ENCODE measurements at places on chromosomes 11 and 22.

- no peak for DNase-seq
Observed at GRCh38 chr11:119612814-119613213, 116.2 kb downstream of the NECTIN1 start.

GRCh38 chr11:113202431-113202830, 112.0 kb upstream of the TTC12 start:
- DNase-seq: no peak

DNA sequence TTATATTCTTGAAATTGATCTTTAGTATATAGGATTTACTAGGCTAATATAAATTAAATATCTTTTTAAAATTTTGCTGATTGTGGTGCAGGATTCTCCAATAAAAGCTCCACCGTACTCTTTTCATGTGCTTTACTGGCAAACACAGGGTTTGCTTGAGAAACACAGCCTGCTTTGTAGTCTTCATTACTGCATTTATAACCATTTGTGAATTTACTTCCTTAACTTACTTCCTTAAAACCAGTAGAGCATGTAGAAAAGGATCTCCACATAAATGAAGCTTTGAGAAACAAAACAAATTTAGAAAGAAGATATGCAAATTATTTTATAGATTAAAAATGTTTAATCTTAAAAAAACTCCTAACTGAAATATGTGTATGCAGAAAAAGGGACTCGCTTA, 28.8 kb downstream of the SWAP70 start:
- DNase-seq: no peak

DNA sequence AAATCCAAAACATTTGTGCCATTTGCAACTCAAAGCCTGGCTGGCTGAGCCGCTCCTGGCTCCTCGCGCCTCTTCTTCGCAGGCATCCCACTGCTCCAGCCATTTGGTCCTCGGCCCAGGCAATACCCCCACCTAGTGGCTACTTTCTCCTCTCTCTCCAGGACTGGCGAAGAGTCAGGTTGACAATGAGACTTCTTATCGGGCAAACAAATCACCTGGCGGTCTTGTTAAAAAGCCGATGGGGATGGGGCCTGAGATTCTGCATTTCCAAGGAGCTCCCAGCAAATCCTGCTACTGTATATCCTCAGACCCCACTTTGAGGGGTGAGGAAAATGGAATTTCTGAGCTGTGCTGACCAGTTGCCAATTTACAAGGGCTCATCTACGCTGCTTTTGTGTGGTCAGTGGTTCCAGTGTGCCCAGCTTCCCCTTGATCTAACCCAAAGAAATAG, 89.0 kb downstream of the ISX start:
- no peak for DNase-seq

- DNase-seq: no peak
Observed at GRCh38 chr22:44648085-44648820, 53.8 kb upstream of the PRR5 start.

GRCh38 chr22:19843107-19843856, 11.4 kb downstream of the GNB1L start:
- DNase-seq: no peak

GRCh38 chr11:86627776-86628455, 44.5 kb downstream of the ME3 start:
- no peak for DNase-seq

GRCh38 chr22:44693756-44694155, 8.2 kb upstream of the PRR5 start:
- no peak for DNase-seq

- no peak for DNase-seq
Observed at GRCh38 chr11:46105134-46105628, 16.1 kb downstream of the PHF21A start.

DNA sequence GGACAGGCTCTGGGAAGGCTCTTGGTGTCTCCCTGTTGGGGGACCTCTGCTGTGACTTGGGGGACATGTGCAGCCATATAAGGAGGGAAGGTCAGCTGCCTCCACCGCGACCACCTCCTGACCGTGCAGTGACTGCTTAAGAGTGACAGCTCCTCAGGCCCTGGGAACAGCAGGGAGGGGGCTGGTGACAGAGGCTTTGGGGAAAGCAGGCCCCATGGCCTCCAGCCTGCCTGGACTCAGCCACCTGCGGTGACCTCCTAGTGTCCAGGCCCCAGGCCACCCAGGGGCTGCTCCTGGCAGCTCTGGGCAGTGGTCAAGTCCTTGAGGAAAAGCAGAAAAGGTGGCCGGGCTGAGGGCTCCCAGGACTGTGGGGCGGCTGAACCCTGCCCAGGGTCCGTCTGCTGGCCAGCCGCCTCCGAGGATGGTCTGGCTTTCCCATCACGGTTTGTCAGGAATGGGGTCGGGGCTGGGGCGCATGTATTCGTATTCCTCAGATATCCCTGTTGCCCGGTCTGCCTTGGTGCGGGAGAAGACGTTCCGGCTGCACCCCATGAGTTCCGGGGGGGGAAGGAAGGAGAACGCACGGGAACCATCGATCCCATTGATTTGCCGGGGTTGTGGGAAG, 96.8 kb downstream of the WNT7B start:
- no peak for DNase-seq

GRCh38 chr11:121688860-121689614, 236.3 kb upstream of the SORL1-AS1 start:
- no peak for DNase-seq

DNA sequence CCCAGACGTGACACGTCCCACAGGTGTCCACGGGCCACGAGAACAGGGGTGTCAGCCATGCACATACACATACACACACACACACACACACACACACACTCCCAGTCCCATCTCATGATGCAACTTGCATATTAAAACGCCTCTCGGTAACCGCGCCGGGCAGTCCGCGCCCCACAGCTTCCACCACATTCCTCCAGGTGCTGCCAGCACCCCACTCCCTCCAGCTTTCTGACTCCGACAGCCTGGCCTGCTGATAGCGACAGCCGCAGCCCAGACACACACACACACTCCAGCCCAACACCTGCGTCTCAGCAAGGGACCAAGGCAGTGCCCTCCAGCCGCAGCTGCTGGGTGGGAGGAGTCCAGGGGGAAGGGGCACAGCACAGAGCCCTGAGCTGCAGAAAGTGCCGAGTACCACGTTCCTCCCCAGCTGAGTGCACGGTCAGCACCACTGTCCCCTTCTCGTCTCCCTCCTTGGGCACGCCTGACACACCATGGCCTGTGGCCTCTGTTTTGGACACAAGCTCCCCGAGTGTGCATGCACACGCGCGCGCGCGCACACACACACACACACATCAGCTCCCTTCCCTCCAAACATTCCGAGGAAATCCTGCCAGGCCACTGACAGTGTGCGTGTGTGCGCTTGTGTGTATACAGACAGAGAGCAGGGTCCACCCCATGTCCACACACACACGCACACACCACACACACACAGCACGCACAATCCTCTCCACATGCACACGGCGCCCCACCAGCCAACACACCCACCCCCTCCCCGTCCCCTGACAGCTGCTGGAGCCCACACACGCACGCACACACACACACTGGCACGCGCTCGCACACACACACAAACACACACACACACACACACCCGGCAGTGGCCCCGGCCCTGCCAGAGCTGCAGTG, 1.2 kb downstream of the ELFN2 start:
- DNase-seq: peak; percentile 35

DNA sequence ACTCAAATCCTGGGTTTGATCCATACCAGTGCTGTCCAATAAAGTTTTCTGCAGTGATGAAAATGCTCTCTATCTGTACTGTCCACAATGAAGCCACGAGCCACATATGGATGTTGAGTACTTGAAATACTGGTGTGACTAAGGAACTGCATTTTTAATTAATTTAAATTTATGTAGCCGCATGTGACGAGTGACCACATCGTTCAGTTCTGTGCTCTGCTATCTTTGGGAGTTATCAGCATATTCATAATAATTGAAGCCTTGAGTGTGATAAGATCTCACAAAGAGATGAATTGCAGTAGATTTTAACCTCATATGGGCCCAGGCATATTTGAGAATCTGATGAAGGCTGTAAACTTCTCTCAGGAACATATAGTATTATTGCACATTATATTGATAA, 40.8 kb downstream of the GRAMD1B start:
- DNase-seq: no peak

GRCh38 chr11:36193290-36193619, 96.0 kb downstream of the COMMD9 start:
- DNase-seq: no peak

DNA sequence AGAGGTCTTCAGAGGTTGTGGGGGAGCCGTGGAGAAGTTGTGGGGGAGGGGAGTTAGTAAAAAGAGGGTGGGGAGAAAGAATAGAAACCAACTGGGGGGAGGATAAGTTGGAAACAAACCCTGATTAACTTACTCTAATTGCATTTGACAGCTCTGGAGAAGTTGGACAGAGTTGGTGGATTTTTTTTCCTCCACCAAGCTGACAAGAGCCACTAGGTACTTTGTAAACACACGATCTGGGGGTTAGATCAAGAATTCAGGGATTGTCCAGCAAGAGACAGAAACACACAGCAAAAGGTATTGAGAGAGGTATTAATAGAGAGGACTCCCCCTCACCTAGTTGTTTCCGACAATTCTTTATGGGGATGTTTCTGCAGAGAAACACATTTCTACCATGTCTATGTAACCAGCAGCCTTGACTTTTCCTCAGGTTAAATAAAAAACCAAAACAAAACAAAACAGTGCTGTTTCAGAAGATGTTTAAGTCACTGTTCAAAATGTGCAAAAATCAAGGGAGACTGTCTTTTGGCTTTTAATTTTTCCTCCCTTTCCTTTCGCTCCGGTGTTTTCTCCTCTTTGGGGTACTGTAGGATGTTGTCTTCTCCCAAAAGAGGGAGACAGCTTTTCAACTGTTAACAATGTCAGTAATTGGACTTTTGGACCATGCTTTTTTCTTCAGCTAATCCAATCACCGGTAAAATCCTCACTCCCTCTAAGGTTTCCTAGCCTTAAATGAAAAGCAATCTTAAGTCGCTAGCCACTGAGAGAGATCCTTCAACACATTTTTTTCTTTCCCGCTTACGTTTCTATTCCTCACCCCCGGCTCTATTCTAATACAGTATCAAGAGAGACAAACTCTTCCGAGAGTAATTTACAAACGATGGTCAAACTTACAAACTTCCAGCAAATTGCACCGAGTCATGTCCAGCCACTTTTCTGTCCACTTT, 708 bp downstream of the MAML2 start:
- no peak for DNase-seq

DNA sequence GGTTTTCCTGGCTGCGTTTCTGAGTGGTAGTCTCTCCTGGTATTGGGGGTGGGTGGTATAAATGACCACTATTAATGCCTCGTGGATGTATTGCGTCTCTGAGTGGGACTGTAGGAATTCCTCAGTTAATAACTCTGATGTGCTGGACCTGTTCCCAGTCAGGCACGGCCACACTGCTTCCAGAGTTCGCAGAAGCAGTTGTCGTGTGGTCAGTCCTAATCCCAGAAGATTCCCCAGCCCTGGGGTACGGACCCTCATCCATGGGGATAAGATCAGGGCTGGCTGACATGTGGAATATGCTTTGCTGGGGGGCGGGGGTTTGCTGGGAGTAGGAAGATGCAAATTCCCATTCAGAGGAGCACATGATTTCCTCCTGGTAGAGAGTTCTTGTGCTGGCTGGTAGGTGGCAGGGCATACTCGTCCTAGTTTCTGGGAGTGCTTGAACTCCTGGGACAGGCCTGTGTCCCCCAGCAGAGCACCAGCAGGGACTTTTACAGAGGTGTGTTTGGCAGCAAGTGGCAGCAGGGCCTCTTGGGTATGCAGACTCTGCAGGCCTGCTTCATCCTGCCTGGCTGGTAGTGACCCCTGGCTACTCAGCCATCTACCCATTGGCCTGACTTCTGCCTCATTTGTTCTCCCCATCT, 157.4 kb downstream of the NAV2 start:
- DNase-seq: no peak

GRCh38 chr22:23673826-23674690, 16.8 kb upstream of the RGL4 start:
- no peak for DNase-seq

DNA sequence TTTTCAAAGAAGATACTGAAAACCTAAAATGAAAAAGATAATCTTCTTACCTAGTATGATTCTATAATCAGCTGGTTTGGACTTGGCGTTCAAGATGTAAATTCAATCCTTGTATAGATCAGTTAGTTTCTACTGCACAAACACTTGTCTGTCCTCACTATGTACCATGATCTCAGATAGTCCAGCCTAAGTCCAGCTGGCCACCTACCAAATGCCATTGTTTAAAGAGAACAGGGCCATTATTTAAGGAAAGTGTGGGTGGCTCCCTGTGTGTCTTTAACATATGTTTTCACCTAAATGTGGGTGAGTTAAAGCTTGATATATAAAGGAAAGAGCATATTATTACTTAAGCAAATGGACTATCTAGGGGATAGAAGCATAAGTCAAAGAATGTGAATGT, 38.6 kb downstream of the BLID start:
- no peak for DNase-seq

DNA sequence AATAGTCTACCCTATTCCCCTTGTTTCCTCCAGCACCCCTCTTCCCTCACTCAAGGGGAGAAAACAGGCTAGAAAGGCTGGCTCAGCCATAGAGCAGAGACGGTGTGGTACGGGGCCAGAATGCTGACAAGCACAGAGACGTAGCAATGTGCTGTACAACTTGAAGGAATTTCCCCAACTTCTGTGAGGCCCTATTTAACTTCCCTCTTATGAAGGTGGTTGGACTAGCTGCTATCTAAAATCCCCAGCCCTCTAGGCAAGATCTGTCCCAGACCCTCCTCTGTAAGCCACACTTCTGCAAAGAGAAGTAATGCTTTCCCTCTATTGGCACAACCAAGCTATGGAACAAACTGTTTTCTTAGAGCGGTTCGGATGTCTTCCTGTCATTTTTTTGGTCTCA, 37.8 kb downstream of the PLEKHA7 start:
- DNase-seq: no peak

DNA sequence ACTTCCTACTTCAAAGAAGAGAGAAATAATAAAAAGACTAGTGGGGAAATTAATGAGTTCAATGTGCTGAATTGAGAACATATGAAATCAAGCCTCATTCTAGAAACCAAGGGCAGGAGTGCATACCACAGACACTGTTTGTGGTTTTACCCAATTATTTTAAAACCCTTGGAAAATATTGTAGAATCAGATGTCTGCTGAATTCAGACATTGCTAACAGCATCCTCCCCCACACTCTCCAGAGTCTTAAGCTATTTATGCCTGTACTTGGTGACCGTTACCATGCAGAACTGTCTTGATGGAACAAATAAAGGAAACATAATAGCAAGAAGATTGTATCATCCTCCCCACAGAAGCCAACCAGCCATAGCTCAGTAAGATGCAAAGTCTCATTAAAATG, 850.1 kb downstream of the NTM start:
- peak; percentile 82 for DNase-seq

GRCh38 chr11:45343444-45343843, 57.3 kb upstream of the SYT13 start:
- no peak for DNase-seq
